Muscle of back (tissue), 13 donors: ENCODE measurements at places on chromosomes 3 and 15. TPM values are rescaled to one million over a fixed set of nuclear protein-coding genes. Genes with fewer than 3 reads are reported as not detected.

GRCh38 chr15:29037997-29038705 is 152.4 kb downstream of the APBA2 start:
- no peak for DNase-seq

The MAP1A gene
- polyA plus RNA-seq = 36.7 TPM

The TUBGCP4 gene
- 11.9 TPM for polyA plus RNA-seq

GRCh38 chr3:49725906-49726681 is 2.3 kb upstream of the GMPPB start:
- DNase-seq = no peak

The C3orf85 gene
- not detected for polyA plus RNA-seq

- no peak for DNase-seq
Measured at GRCh38 chr3:37812499-37812896, 49.2 kb upstream of the CTDSPL start.

DNA sequence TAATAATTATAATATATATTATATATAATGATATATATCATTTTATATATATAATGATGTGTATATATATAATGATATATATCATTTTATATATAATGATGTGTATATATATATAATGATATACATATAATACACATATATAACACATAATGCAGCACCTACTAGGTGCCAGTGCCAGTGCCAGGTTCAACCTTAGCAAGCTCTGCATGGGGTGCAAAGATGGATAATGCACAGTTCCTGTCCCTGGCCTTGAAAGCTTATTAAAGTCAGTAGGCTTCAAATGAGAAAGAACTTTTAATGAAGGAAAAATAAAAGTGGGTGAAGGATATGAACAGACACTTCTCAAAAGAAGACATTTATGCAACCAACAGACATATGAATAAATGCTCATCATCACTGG is 192.7 kb upstream of the SLC2A2 start:
- no peak for DNase-seq

The STRC gene
- polyA plus RNA-seq = 0.11 TPM

The AP3B2 gene
- 0.35 TPM for polyA plus RNA-seq

- no peak for DNase-seq
Measured at GRCh38 chr3:151974067-151974466, 100.6 kb downstream of the SUCNR1 start.

GRCh38 chr15:84824260-84825007 is 7.3 kb downstream of the ALPK3 start:
- DNase-seq = peak; percentile 93

DNA sequence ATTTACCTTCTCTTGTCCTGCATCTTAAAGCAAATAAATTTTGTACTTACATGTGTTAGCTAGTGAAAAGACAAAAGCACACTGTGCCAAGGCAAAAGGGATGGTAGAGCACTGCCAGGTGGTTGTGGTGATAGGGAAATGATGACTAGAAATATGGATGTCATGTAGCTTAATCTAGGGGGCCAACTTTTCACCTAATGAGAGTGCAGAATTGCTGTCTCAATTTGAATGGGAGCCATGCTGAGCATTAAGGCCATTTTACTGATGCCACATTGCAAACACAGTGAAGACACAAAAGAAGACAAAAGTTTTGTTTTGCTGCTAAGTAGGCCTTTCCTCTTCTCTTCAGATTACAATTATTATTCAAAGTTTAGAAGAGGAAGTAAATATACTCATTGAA is 274.7 kb downstream of the PDCD6IP start:
- no peak for DNase-seq

DNA sequence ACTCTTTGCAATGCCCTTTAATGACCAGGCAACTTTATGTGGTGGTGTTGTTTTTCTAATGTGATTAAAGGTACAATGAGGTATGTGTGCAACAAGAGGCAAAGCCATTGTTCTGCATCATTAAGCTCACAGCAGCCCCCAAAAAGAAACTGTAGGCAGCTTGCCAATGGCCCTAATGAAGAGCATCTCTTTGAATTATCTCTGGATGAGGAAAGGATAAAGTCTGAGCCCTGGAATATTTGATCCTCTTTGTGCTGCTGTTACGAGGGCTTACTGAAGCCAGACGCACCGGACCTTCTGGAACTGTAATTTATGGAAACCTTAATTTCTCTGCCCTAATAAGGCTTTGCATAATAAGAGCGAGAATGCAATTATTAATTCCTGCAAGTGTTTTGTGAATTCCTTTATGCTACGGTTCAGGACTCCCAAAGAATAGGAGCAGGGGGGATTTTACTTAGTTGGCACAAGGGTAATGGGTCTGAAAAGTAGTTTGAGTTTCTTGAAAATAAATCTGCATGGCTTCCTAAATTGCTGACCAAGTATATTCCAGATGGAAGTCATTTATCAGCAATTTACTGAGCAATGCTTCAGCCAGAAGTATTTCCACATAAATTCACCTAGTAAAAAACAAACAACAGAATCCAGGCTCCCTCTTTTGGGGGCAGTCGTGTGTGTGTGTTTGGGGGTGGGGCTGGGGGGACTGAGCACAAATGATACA is 193.4 kb downstream of the PDZRN3 start:
- peak; percentile 69 for DNase-seq

The ANKRD63 gene
- polyA plus RNA-seq = 0.46 TPM

The SLC9C1 gene
- polyA plus RNA-seq = 0.66 TPM

The PPP1R14D gene
- polyA plus RNA-seq = not detected

GRCh38 chr3:111593666-111594065 is 1.5 kb downstream of the ZBED2 start:
- DNase-seq = no peak

The LEKR1 gene
- polyA plus RNA-seq = 0.58 TPM

The CCRL2 gene
- polyA plus RNA-seq = 0.75 TPM

The CRYGS gene
- 1.9 TPM for polyA plus RNA-seq

- DNase-seq = no peak
Measured at GRCh38 chr3:13501958-13502790, 22.1 kb downstream of the HDAC11 start.

GRCh38 chr3:26307787-26308186 is 314.8 kb upstream of the LRRC3B start:
- peak; percentile 82 for DNase-seq

The SKOR1 gene
- polyA plus RNA-seq = 0.21 TPM

DNA sequence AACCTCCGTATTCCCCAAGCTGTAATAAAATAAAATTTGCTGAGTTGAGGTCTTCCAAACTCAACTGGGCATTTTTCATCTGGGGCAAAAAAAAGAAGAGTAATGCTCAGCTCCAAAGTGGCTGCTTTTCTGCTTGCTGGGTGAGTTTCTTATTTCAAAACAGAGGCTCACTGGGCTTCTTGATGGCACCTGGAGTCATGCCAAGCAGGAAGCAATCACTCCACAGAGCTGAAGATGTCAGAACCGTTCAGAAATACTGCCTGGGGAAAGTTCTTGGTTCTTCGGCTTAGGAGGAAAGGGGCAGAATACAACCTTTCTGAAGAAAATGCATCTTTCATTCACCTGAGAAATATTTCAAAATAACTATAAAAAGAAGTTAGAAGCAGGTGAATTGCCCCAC is 4.1 kb downstream of the CCR9 start:
- DNase-seq = no peak

DNA sequence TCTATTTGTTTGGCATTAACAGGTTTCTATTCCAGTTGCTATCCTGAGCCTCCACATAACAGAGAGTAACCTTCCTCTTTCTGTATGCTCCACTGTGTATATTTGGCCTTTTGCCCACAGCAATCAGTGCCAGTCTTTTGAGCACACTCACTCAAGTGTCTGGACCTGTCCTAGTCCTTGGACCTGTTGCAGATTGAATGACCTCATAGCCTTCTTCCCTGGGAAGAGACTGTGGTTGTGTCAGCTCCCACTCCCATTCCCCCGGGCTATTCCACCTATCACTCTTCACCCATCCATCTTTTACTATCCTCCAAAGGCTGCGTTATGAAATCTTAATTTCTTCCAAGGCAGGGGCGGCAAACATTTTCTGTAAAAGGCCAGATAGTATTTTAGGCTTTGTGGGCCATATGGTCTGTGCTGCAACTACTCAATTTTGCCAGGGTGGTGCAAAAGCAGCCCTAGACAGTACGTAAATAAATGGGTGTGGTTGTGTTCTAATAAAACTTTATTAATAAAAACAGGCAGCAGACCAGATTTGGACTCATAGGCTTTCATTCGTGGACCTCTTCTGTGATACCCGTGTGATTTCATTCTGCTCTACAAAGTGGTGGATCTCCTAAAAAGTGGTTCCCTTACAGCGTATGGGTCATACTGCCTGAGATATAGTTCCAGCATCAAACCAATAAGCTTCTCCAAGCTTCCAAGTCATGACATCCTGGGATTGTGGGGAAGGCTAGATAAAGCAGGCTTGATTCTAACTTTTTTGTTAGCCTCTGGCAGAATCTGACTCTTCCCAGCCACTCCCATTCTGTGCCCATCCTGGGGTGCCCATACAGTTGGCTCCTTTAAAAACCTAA is 57.4 kb downstream of the CDAN1 start:
- DNase-seq = no peak

DNA sequence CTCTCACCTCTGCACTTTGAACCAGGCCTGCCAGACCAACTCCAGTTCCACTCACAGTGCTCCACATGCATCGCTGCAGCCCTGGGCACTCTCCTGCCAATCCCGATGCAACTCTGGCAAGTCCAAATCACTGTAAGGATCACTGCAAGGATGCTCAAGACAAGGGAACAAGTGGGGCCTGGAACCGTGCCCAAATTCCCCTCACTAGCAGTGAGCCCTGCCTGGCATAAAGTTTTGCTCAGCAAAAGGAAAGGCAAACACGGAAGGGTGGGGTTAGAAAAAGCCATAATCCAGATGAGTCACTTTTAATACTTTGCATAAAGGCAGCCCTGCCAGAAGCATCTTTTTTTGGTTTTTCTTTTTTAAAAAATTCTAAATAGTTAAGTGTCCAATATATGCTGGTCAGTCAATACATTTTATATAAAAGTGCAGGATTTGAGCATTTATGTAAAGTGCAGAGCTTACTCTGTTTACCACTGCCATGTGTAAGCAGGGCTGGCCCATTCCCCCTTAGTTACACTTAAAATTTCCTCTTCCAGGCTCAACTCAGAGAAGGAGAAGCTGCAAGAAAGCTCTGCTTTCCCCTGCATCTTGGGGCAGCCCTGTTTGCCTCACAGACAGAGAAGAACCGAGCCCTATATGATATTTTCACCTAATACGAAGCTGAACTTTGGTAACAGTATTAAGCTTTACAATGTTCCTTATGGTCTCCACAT is 102.2 kb downstream of the CD47 start:
- DNase-seq = no peak

GRCh38 chr15:26562336-26562735 is 210.5 kb downstream of the GABRB3 start:
- DNase-seq = no peak

DNA sequence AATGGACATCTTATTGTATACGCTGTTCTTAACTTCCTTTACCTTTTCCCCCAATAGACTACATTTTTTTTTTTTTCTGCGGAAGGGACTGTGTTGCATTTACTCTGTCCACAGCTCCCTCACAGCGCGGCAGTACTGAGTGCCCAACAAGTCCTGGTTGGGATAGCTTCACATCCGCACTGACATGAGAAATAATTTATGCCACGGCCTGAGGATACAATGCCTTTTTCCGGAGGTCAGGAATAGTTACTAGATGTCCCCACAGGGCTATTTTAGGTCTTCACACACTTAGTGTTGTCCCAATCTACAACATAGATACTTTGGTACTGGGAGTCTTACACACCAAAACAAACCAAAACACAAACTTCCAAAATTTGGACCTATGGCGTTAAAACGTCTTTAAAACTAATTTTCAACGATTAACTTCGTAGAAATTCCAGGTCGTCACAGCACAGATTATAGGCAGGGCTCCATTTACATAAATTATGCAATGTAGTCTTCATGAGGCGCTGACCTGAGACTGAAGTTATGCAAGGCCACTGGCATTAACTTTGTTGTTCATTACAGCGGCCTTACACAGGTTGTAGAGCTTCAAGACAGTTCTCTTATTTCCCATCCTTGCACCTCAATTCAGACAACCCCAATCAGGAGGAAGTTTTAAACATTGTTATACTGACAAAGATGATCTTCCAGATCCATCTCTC is 989 bp upstream of the PPIB start:
- no peak for DNase-seq

DNA sequence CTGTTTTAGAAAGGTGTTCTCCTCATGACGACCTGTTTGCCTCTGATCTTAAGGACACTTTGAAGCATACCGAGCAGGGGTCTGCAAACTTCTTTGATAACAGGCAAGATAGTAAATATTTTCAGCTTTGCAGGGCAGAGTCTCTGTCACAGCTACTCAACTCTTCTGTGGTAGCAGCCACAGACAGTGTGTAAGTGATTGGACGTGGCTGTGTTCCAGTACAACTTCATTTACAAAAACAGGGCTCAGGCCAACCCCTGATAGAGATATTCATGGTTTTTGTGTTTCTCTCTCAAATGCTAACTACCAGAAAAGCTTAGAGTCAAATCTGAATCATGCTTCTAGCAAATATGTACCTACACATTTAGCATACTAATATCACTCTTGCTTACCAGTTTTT is 51.5 kb downstream of the TGFBR2 start:
- DNase-seq = no peak

The KBTBD12 gene
- 14.3 TPM for polyA plus RNA-seq

DNA sequence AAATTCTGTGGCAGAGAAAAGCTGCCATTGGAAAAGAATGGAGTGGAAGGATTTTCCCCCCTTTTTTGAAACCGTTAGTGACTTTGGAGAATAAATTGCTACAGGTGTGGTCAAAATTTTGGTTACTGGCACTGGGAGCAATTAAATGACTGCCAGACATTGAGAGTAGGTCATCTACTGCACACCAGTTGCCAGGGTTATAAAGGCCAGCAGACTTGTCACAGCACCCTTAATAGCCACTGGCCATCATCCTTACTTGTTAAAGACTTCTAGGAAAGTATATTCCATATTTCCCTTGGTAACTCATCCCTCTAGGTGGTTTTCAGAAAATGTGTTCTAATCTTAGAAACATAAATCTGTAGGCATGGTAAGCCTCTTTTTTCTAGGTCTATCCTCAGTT is 8.0 kb downstream of the PIK3CA start:
- DNase-seq = no peak

The UBAP1L gene
- 6.6 TPM for polyA plus RNA-seq

The LRRC3B gene
- 11.4 TPM for polyA plus RNA-seq

The LRRIQ4 gene
- polyA plus RNA-seq = 0.08 TPM

- no peak for DNase-seq
Measured at GRCh38 chr3:181943285-181943684, 231.6 kb downstream of the SOX2 start.

GRCh38 chr3:41158947-41159346 is 40.4 kb upstream of the CTNNB1 start:
- DNase-seq = no peak

DNA sequence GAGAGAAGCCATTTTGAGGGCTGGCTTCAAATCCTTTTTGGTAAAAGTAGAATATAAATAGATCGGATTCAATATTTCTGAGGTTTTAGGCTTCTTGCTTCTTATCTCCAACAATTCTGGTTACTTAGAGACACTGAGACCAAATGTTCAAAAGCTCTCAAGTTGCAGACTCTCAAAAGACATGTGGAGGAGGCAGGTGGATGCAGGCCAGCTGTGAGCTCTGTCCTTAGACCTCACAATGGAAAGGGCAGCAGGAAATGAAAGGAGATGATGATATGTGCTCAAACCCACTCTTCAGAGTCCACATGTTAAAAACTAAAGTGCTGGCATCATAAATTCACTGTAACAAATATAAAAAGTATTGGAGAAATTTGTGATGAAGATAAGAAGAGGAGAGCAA is 424.9 kb upstream of the ALCAM start:
- DNase-seq = no peak

GRCh38 chr3:10520072-10520471 is 14.7 kb upstream of the ATP2B2 start:
- no peak for DNase-seq

- no peak for DNase-seq
Measured at GRCh38 chr3:14410503-14411165, 8.2 kb downstream of the SLC6A6 start.
